ENCODE measurements at places on chromosomes 6 and 20.

DNA sequence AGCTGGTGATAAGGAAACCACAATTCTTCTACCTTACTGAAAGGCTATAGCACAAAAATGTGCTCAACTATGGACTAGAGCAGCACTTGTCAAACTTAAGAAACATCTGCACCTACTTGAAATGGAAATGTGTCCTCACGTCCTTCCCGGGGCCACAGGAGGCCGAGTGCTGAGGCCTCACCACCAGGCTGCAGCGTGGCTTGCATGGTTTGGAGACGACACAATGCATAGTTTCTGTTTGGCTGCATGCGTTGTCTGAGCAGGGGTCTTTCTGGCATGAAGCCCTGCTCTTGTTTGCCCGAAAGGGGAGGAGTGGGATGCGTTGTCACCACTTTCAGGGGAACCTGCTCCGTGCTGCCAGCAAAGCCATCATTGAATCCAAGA, 228.8 kb downstream of the TTLL2 start:
- no peak for DNase-seq

- DNase-seq = no peak
These were observed 97.4 kb downstream of the IRF4 start for GRCh38 chr6:489001-489400.

DNA sequence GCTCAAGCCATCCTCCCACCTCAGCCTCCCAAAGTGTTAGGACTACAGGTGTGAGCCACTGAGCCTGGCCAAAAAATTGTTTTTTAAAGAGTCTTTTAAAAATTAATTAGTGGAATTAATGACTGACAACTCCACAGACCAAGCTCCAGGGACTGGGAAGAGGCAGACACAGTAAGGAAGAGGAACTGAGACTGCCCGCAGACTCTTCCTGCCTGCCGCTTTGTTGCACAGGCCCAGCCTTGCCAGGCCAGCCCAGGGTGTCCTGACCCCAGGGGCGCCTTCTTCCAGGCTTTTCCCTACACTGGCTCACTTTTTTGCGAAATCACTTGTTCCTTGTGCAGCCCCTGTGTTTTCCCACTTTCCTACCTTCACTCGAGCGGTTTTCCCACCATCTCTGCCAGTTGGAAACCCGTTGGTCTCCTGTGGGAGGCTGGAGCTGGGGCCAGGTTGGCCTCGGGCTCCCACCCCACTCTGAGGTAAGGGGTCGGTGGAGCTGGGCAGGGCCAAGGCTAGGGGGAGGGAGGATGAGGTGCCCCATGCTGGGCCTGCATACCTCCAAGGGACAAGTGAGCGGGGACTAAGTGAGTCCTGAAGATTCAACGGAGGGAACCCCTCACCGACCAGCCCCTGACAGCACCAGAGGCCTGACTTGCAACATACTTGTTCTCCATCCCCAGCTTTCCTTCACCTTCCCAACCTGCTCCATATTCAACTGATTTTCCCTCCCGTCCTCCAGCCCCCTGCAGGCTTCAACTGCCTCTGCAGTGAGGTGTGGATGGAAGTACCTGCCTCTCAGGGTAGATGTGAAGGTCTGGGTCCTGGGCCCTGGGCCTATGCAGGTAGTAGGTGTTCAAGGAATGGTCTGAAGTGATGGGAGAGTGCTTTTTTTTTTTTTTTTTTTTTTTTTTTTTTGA, 23.5 kb upstream of the SMIM29 start:
- DNase-seq = no peak

DNA sequence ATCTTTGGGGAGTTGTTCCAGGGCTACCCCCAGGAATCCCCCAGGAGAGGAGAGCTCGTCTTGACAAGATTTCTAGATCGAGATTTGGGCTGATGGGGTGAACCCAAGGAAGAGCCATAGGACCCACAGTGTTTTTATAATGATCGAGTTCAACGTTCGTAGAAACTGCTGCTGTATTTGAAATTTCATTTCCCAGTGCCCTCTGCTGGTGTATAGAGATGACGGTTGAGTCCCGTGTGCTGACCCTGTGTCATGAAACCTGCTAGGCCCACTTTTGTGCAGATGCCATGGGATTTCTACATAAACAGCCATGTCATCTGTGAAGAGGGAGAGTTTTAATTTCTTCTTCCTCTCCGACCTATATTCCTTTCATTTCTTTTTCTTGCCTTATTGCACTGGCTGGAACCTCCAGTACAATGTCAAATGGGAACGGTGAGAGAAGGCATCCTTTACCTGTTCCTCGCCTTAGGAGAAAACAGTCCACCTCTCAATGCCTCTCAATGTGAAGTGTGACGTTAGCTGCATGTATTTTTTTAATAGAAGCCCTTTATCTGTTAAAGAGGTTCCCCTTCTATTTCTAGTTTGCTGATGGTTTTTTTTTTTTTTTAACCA, 28.6 kb upstream of the NTSR1 start:
- DNase-seq = no peak

DNA sequence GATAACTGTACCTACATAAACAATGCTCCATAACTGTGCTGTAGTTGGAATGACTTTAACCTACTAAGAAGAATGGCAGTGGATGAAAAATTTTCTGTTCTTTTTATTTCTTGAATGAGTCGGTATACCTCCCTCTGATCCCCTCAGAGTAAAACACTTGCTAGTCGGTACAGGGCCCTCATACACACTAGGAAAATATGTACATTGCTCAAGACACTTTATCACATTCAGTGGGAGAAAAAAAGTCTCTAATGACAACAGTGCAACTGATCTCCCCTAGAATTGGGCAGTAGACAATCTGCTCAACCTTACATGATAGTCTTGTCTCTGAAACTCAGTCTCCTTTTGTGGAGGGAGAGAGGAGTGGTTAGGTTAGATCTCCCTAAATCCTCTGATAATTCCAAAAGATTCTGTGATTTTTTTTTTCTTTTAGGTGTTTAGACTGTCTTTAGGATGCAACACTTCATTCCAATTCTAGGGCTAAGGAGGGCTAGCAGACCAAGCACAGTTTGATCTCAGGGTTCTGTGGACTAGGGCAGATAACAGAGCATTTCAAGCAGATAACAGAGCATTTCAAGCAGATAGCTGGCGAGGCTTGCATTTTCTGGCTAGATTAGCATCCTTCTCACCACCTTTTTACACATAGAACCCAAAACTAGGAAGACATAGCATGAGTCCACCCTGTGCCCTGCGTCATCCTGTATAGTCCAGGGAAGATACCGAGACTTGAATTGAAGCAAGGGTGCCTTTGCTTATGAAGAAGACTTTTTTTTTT, 100.3 kb upstream of the TNFAIP3 start:
- no peak for DNase-seq

DNA sequence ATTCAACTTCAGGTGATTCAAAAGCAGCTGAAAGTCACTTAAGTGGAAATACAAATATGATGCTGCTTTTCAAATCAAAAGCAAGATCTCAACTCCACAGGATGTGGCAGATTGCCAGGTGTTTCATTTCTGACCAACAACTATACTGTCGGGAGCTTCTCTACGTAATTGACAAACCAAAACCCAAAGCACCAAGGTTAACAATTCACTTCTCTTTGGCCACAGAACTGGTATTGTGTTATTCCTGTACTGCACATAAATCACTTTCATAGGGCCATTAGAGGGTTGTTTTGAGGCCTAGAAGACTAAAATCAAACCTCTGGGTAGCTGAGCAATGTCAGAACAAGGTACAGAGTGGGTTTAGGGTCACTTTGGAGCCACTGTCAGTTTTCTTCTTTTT, 169.7 kb downstream of the HAO1 start:
- no peak for DNase-seq

DNA sequence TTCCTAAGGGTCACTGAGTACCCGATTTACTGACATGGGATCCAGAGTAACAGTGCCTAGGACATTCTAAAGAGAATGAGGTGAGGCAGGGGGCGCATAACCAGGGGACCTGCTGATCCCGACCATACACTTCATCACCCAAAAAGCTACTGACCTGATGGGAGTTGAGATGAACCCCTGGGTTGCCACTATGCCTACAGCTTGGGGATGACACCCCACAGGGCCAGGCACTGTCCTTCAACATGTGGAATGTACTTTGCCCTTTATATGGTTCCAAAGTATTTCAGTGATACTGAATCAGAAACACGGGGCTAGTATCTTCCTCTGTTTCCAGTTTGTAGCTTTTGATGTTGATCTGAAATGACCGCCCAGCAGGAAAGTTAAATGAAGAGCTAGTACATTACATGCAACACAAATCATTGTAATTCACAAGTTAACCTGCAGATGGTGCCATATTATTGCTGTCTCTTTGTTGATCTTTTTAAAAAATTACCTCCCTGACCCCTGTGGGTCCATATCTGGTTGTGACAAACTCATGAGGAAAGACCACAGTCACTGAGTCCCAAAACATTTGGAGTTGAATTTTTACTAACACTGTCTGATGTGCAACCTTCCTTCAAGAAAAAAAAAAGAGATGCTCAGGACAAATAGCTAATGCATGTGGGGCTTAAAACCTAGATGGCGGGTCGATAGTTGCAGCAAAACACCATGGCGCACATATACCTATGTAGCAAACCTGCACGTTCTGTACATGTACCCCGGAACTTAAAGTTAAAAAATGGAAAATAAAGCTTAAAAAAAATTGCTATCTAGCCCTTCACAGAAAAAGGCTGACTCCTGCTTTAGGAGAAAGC, 42.7 kb upstream of the GCNT2 start:
- DNase-seq = no peak

GRCh38 chr6:117771403-117771802, 96.1 kb downstream of the NUS1 start:
- no peak for DNase-seq

GRCh38 chr6:88145298-88145963, 20.7 kb downstream of the CNR1 start:
- DNase-seq = no peak

- no peak for DNase-seq
These were observed 1608.8 kb downstream of the GRIK2 start for GRCh38 chr6:103002282-103002681.

DNA sequence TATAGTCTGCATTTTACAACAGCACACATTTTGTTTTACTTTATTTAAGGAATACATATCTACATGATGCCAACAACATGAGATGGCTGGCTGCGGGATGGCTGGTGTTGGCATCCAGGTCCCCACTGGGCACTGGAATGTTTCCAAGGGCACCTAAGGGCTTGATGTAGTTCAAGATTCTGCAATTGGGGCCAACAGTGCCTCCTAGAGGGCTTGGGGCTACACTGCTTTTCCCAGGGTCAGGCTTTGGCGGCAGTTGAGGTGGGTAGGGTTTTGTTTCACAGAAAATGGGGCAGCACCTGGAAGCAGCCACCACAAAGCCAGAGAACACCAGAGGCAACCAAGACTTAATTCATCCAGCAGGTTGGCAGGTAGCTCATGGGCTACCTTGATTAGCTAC, 202.2 kb upstream of the PRND start:
- no peak for DNase-seq

GRCh38 chr6:120899932-120900331, 434.3 kb downstream of the TBC1D32 start:
- no peak for DNase-seq

- no peak for DNase-seq
These were observed 24.6 kb downstream of the STK4 start for GRCh38 chr20:44990957-44991356.

GRCh38 chr6:87909849-87910248, 137.8 kb upstream of the SPACA1 start:
- no peak for DNase-seq

DNA sequence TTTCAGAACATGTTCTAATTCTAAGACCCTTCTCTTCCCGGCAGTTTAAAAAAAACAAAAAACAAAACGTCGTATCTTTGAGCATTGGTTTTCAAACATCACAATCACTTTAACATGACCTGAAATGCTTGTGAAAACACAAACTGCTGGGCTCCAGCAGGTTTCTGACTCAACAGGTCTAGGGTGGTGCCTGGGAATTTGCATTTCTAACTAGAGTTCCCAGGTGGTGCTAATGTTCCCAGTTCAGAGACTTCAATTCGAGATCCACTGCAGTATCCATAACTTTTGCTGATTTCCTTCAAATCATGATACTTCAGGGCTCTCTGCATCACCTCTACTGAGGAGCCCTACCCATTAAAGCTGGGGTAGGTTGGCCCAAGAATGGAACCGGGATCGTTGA, 850 bp upstream of the SMPDL3A start:
- DNase-seq = no peak

DNA sequence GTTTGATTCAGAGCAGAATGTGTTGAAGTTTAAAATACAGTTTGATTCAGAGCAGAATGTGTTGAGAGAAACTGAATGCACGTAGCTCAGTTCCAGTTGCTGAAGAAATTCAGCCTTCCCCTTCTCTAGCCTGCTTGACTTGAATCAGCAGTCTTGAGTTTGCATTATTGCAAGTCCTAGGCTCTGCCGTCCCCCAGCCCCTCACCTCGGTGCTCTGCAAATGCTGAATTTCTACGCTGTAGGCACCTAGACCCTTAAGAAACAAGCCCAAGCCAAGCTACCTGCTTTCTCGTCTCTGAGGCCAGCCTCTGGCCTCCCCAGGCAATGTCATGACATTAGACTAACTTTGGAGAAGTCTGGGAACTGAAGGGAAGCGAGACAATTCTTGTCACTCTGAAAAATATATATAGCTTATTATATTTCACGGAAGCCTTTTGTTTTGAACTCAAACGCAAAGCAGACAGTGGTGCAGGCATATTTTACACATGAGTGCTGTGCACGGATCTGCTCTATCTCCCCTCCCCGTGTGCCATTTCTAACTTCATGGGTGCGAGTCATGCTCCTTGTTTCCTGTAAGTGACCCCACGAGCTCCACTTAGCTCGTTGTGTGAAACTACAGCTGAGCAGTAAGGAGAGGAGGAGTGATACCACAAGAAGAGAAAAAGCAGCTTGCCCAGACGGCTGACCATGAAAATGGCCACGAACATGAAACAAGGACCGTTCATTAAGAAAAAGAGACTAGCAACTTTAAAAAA, 71.4 kb upstream of the DUSP22 start:
- DNase-seq = no peak

DNA sequence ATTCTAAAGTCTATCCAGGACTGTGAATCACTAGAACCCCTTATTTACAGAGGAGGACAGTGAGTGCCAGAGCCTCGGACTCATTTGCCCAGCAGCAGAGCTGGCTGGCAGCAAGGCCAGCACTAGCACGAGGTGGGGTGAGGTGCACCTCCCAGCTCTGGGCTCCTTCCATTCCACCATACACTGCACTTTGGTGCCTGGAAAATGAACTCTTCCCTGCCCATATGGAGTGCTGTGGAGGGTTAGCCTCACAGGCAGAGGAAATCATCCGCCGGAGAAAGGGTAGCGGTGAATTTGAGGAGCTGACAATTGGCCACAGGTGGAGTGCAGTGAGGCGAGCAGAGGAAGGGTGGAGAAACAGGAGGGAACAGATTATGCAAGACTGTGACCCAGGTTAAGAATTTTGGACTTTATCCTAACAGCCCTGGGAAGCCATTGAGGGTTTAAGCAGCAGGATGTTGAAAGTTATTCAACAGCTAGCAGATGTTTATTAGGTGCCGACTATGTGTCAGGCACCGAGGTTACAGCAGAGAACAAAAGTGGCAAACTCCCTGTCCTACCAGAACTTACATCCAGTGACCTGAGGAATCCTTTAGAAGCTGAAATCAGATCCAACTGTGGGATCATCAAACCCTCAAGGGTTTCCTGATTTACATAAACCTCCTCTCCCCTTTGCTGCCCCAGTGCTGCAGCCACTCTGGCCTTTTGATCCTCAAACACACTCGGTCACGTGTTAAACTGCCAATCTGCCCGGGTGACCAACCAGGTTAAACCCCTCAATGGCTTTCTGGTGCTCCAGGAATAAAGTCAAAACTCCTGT, 6.2 kb downstream of the TRIM26 start:
- DNase-seq = no peak

GRCh38 chr6:101926149-101926925, 532.8 kb downstream of the GRIK2 start:
- DNase-seq = no peak

Data from stimulated activated CD8-positive, alpha-beta memory T cell treated with anti-CD3 and anti-CD28 coated beads, Interleukin-4, amount 100 ng/mL, for 1 hour (primary cell).